Posterior vena cava (tissue), 2 donors: ENCODE measurements at places on chromosomes 2 and 18. TPM values are rescaled to one million over a fixed set of nuclear protein-coding genes. Genes with fewer than 3 reads are reported as not detected.

Gene HOXD3
- total RNA-seq = 9.0 TPM

Gene ASTL
- not detected for total RNA-seq

Gene PAX8
- 0.19 TPM for total RNA-seq

Gene DYNAP
- total RNA-seq = not detected

Gene PJVK
- 2.7 TPM for total RNA-seq

Gene CD8A
- total RNA-seq = 1.9 TPM

Gene EDAR
- not detected for total RNA-seq

Gene NDC80
- total RNA-seq = 1.4 TPM

Gene SPR
- total RNA-seq = 14.3 TPM

GRCh38 chr18:9561759-9562158, 52.6 kb downstream of the PPP4R1 start:
- no peak for DNase-seq

DNA sequence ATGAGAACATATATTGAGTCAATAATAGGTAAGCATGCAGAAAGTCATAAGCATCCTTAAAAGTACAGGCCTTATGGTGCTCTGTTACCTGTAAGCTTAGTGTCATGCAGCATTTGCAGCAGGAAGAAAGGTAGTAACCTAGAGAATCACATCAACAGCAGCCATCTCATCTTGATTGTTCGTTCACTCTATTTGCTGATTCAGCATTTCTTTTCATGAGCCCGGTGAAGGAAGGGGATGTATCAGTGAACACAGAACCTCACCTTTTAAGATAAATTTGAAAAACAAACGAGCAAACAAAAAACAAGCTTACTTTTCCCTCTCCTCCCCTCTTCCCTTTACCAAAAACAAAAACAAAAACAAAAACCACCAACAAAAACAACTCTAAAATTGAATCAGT, 89.9 kb downstream of the MIB1 start:
- DNase-seq = no peak

GRCh38 chr18:22066083-22066485, 103.3 kb upstream of the GATA6 start:
- no peak for DNase-seq

DNA sequence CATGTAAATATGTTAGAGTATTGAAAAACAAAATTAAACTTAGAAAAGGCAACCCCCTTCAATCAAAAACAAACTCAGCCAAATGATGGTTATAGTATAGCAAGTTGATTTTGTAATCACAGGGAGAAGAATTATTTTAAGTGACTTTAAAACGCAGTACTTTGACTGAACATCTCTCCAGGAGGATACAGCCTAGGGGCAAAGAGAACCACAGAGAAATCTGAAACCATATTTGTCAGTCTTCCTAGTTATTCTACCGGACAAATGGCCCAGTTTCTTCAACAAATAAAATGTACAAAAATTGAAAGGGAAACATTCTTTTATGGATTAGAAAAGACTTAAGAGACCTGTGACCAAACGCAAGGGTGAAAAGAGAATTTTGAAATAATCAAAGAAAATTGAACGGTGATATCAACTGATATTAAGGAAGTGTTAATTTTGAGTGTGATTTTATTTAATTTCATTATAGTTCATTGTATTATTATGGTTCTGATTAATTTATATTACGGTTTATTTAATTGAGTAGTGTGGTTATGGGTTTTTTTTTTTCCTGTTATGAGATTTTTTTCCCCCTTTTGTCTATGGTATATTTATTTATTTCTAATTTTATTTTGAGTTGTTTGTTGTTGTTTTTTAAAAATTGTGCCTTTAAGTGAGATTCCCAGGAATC, 75.3 kb downstream of the HNRNPLL start:
- DNase-seq = no peak

DNA sequence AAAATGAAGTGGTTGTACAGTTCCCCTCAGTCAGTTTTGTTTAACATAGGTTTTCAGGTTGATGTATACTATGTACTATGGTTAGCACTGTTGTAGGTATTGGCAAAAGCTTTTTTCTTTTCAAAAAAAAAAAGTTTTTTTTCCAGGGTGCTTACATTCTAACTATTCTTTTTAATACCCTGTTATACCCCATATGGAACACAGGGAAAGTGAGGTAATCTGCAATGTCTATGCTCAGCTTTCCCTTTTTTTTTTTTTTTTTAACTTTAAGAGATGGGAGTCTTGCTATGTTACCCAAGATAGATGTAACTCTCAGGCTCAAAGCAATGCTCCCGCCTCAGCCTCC, 590 bp upstream of the CCDC138 start:
- DNase-seq = no peak

DNA sequence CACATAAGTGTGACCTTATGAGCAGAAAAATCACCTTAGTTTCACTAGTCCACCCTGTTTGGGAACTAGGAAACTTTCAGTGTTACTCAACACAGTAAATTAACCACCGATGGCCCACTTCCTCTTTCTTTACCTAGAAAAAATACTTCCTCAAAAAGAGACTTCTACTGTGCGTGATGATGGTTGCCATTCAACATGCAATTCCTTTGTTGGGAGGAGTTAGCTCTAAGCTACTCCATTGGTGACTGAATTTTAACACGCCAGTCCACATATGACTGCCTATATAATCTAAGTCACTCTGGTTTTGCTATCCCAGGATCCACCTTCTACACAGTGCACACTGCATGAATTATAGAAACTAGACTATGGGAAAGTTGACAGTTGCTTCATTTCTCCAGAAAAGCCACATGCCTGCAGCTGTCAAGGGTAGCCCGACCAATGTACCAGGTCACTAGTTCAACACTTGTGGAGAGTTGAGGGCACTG, 47.8 kb upstream of the REG3G start:
- DNase-seq = no peak

DNA sequence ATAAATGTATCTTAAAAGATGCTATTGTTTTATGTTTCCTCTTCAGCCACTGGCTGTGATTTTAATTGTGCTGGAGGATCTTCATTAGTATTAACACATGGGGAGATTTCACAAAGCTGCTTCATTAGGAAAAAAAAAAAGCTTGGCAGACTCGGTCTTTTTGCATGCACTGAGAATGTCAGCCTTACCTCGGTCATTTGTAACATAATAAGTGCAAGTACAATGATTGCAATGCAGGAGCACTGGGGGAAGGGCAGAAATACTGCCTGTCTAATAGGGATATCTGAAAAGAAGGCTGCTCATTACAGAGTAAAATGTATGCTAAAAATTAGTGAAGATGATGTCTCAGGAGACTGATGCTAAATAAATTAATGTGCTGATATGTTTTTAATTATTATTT, 1.3 kb upstream of the BAZ2B start:
- DNase-seq = no peak

DNA sequence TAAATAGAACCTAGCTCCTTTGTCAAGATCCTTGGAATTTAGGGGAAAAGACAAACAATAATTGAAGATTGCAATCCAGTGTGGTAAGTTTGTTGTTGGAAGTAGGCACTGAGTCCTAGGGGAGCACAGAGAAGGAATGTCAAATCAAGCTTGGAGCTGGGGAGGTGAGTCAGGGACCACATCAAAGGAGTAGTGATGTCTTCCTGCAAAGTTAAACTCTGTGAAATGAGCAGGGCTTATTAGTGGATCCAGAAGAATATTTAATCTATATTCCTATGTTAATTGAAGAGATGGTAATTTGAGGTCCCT, 41.7 kb upstream of the NABP1 start:
- no peak for DNase-seq

DNA sequence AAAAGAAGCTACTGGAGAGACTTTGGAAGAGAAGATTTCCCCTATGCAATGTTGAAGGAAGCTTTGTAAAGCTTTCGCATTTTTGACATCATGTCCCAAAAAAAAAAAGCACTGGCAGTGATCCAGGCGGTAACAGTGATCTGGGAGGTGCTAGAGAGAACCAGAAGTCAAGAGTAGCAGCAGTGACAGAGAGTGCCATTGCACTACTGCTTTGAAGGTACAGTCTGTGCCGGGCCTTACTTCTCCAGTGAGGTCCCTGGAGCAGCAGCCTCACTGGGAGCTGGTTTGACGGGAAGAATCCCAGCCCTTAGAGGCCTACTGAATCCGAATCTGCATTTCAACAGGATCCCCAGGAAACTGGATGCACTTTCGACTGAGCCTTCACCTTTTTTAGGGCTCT, 50.9 kb upstream of the ATL2 start:
- no peak for DNase-seq

- DNase-seq = no peak
These were observed 15.8 kb downstream of the M1AP start for GRCh38 chr2:74632209-74632938.

DNA sequence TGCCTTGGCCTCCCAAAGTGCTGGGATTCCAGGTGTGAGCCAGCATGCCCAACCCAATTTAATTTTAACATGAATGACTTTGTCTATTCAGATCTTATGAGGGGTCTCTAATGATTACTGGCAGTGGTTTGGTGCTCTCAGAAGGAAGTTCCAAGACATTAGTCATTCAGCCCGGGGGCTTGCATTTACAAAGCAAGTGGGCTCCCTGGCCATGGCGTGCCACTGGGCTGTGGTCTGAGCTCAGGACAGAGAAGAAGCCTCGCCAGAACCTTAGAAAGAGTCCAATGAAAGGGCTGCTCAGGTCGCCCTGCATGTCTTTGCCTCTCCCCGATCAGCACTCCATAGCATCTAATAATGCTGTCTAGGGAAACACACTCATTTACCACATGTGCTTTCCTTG, 182.6 kb upstream of the CHAC2 start:
- no peak for DNase-seq

GRCh38 chr2:42933824-42934254, 141.5 kb upstream of the HAAO start:
- DNase-seq = no peak

- no peak for DNase-seq
These were observed 106.9 kb downstream of the MREG start for GRCh38 chr2:215906458-215906857.

- no peak for DNase-seq
These were observed 549.5 kb upstream of the ID2 start for GRCh38 chr2:8132351-8132831.

GRCh38 chr2:287471-287885, 413 bp downstream of the ALKAL2 start:
- no peak for DNase-seq

DNA sequence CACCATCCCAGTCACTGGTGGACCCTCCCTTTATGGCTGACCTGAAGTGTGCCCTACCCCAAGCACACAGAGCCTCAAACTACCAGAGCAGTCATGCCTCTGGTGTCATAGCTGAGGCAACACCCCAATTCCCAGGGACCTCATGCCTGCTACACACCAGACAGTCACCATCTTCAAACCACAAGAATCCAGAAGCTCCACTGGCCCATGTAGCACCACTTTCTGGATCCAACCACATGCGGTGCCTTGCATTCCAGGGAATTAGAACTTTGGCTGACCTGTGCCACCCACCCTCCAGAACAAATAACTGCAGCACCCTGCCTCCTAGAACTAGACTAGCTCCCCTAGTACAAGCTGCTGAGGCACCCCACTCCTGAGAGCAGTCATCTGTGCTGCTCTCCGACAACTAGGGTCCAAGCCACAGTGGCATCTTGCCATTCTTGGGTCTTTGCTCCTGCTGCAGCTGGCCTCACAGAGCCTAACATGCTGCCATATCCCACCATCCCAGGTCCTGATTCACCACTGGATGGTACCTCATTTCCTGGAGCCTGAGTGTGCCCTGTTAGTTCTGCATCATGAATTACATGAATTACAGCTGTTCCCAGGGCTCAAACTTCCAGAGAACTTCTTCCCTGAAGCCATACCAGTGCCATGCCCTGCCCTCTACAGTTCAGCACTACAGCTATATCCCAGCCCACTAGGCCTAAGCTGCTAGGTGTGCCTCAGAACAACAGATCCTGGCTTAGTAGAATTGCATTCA, 243.8 kb upstream of the CHST9 start:
- no peak for DNase-seq

DNA sequence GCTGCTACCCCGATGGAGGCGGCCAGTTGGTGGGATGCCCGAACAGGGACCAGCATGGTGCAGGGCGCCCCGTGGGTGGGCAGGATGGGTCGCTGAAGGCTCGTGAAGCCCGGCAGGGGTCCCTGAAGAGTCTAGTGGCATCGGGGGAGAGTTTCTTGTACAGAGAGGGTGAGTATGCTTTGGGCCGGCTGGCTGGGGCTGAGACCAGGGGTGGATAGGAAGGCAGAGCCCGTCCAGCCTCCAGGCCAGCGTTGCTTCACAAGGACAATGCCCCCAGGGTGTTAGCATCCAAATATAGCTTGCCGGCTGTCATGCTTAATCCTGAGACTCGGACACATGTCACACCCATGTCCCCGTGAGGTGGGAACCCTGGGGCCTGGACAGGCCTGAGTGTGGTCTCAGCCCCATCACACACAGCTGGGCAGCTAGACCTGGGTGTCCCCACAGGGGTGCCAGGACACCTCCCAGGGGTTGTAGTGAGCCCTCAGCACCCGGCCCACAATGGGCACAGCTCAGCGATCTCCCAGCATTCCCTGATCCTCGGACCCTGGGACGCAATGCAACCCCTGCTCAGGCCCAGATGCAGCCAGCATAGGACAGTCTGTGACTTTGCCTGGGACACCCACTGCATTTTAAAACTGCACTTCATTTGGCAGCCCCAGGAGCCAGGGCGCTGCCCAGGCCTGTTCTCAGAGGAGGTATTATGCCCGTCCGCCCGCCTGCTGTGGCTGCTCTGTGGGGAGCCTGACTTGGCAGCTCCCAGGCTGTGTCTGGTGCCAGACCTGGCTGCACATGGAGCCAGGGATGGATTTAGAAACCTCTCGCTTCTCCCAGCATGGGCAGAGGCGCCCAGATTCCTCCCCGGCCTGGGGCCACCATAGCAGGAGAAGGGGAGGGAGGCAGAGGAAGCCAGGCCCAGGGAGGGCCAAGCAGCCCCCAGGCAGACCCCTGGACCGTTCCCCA, 36.4 kb downstream of the RAMP1 start:
- peak; percentile 78 for DNase-seq

DNA sequence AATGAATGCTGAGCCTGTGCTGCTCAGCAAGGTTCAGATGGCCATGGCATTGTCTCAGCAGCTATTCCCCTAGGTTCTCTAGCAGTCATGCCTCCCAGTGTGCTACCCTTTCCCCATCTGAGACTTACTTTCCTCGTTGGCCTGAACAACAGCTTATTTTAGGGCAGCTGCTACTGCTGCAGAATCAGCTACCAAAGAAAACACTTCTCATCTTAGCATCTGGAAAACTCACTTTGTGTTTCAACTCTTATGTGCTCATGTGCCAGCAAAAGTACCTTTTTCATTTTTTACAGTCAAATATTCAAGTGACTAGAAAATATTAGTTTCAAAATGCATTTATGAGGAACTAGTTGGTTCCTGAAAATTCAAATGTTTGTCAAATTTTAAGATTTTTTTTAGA, 60.4 kb upstream of the ZNF397 start:
- DNase-seq = no peak

GRCh38 chr18:45522371-45522770, 92.9 kb upstream of the SLC14A2 start:
- DNase-seq = peak; percentile 82
